ENCODE measurements at places on chromosomes 6 and 20.

DNA sequence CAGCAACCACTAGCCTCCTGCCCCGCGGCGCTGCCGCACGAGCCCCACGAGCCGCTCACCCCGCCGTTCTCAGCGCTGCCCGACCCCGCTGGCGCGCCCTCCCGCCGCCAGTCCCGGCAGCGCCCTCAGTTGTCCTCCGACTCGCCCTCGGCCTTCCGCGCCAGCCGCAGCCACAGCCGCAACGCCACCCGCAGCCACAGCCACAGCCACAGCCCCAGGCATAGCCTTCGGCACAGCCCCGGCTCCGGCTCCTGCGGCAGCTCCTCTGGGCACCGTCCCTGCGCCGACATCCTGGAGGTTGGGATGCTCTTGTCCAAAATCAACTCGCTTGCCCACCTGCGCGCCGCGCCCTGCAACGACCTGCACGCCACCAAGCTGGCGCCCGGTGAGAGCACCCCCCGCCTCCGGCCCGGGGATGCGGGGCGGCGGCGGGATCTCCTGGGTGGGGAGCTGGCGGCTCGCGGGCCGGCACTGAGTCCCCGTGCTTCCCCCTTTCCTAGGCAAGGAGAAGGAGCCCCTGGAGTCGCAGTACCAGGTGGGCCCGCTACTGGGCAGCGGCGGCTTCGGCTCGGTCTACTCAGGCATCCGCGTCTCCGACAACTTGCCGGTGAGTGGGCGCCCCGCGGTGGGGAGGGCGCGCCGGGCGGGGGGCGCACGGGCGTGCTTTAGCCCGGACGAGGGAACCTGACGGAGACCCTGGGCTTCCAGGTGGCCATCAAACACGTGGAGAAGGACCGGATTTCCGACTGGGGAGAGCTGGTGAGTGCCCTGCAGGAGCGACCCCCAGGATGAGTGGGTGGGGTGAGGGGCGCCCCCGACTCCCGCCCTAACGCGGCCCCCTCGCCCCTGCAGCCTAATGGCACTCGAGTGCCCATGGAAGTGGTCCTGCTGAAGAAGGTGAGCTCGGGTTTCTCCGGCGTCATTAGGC is 585 bp downstream of the PIM1 start:
- DNase-seq, result no peak

- DNase-seq, result no peak
Observed at GRCh38 chr20:17748279-17748678, 48.5 kb downstream of the BANF2 start.

DNA sequence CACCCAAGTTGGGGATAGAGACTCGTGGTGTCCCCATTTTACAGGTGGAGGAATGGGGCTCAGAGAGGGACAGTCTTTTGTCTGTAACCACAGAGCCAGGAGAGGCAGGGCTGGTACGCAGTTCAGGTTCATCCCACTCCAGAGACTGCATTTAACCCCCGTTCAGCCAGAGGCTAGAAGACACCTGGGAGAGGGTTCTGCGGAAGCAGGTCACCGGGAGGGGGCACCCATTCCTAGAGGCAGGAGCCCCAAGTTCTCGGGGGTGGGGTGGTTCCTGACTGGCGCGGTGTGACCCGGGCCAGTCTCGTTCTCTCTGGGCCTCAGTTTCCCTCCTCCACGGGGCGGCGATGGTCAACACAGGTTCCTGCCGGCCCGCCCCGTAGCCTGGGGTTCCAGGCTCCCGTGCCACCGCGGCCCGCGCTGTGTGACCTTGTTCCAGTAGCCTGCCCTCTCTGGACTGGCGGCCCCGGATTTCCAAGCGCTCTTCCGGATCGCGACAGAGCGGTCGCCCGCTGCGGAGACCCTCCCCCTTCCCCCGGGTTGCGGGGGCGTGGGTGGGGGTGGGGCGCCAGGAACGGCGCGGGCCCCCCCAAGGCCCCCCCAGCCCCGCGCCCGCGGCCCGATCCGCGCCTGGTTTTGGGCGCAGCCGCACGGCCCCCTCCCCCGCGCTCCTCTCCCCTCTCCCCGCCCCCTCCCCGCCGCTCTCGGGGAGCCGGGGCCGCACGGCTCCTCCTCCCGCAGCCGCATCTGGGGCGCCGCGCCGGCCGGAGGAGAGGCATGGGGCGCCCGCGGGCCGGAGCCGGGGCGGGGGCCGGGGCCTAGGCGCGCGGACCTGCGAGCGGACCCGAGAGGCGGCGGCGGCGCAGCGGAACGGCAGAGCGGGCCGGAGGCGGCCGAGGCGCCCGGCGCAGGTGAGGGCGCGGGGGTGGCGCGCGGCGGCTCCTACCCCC is at the start of gene DLGAP4:
TSS of gene DLGAP4 (plus strand) at position 738 of the 950 bp plus-strand sequence. CDS start 125,379 bp downstream, outside the sequence.
- DNase-seq, result no peak

- DNase-seq, result no peak
Observed at GRCh38 chr6:167860550-167861226, 34.0 kb downstream of the AFDN start.

DNA sequence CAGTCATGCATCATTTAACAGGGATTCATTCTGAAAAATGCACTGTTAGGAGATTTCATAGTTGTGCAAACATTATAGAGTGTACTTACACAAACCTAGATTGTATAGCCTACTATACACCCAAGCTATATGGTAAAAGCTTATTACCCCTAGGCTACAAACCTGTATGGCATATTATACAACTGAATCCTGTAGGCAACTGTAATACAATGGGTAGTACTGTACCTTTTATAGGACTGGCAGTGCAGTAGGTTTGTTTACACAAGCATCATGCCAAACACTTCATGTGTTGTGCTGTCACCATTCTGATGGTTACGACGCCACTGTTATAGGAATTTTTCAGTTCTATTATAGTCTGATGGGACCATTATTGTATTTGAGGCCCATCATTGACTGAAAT is 39.3 kb upstream of the KHDC1 start:
- DNase-seq, result no peak

- DNase-seq, result no peak
Observed at GRCh38 chr20:51554538-51555165, 12.1 kb upstream of the NFATC2 start.

GRCh38 chr6:113662688-113663333 is 194.3 kb upstream of the MARCKS start:
- DNase-seq, result no peak

GRCh38 chr6:13251242-13251641 is 77.1 kb downstream of the TBC1D7 start:
- no peak for DNase-seq

DNA sequence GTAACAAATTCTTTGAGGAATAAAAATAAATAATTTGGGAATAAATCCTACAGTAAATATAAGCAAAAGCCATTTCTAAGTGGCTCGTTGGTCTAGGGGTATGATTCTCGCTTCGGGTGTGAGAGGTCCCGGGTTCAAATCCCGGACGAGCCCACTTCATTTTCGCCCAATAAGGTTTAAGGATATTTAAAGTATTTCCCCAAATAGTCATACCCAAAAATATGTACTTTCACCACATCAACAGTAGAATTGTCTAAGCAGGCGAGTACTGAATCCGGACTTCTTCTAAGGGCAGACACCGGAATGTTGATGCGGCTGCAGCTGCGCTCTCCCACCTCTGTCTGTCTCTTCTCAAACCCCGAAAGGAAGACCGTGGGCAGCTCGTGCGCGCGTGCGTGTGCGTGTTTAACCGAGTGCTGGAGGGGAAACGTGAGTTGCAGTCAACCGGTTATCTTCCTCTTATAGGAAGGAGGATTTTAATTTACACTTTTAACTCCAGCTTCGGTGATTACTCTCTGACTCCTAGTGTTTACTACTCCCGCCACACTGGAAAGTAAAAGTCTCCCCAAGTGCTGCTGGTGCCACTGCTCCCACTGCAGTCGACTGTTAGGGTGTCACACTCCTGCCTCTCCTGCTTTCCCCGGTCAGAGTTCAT is 155.7 kb upstream of the PRSS16 start:
- peak; percentile 55 for DNase-seq

GRCh38 chr20:63740627-63741353 is 1.2 kb downstream of the SLC2A4RG start:
- peak; percentile 23 for DNase-seq

Measured in NCI-H1694 treated with DMSO at 0.1 percent for 48 hours (cell line).